ENCODE measurements at places on chromosomes 6 and 20.

GRCh38 chr20:44734938-44735337, 10.7 kb upstream of the KCNK15 start:
- no peak for DNase-seq

DNA sequence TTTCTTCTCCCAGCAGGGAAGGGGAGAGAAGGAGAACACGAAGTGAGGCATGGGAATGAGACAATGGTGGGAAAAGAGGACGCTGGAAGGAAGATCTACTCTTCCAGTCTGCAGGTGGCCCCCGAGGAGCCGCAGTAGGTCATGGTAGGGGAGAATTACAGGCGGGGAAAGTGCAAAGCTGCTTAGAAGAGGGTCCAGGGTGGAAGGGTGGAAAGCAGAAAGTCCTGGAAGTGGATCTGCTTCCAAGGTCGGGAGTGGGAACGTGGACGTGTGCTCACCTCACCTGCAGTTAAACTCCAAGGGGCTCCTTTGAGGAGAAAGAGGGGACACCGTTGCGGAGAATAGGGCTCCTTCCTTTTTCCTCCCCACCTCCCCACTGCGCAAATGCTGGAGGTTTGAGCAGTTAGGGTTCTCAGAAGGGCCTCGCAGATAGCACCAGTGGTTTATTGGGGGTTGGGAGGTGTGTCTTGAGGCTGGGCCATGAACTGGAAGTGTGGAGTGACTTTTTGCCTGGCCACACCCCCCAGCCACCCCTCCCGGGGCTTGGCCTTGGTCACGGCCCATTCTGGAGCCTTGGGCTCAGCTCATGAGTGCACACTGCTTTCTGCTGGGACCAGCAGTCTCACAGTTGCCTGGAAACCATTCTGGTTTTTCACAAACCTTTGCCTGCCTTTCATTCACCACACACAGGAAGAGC, 100.4 kb upstream of the MLN start:
- DNase-seq: no peak

DNA sequence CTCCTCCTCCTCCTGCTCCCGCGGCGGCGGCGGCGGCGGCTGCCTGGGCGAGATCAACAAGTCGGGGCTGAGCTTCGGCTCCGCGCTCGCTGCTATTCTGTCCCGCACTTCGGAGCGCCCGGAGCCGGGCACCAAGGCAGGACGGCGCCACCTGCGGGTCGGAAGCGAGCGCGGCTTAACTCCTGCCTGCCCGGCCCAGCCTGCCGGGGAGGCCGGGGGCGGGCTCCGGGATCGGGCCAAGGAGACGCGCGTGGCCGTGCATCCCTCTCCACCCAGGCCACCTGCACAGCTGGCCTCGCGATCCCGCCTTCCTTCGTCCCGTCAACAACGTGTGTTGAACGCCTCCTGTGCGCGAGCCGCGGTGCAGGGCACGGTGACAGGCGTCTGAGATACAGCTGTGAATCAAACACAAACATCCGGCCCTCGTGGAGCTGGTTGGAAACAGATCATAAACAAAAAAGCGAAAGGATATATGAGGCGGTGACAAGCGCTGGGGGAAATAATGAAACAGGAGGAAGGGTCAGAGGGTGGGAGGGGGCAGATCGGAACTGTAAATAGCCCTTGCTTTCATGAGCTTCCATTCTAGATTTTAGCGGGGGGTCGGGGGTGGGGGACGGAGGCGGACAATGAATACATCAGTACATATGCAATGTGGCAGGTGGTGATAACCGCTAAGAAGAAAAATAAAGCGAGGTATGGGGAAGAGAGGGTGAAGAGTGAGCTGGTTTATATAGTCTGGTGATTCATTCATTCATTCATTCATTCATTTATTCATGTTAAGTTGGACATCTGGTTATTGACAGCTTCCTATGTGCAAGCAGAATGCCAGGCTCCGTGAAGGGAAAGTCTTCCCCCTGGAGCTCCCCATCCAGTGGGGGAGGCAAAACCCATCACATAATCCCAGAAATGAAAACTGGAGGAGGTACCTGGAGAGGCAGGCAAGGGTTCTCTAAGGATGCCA, 2.0 kb upstream of the KCNB1 start:
- DNase-seq: peak; percentile 36

- no peak for DNase-seq
These were observed 6.6 kb downstream of the SLC52A3 start for GRCh38 chr20:761418-762381.

GRCh38 chr20:57006411-57007170, 259.9 kb downstream of the BMP7 start:
- peak; percentile 24 for DNase-seq

DNA sequence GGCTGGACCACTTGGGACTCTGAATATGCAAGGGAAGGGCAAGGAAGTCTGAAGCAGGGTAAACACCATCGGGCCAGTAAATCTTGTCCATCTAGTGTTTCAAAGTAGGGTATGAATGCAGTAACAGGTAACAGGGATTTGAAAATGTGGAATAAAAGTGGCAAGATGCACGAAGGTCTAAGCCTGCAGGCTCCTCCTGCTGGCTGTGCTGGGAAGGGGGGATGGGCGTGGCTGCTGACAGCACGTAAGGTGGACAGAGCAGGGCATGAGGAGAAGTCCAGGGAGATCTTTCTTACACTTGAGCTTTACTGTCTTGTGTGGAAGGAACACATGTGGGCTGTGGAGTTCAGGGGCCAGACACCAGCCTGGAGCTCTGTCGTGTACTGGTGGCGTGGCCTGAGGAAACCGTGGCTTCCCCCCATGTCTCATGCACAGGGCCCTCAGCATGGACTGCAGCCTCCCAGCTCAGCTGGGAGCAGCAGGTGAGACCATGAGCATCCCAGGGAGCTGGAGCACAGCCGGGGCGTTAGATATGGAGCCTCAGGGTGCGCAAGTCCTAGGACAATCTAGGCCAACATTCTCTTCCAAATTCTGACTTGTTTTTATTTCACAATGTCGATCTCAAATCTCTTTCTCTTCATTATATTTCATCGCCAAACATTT, 84.5 kb downstream of the SLC22A23 start:
- no peak for DNase-seq

DNA sequence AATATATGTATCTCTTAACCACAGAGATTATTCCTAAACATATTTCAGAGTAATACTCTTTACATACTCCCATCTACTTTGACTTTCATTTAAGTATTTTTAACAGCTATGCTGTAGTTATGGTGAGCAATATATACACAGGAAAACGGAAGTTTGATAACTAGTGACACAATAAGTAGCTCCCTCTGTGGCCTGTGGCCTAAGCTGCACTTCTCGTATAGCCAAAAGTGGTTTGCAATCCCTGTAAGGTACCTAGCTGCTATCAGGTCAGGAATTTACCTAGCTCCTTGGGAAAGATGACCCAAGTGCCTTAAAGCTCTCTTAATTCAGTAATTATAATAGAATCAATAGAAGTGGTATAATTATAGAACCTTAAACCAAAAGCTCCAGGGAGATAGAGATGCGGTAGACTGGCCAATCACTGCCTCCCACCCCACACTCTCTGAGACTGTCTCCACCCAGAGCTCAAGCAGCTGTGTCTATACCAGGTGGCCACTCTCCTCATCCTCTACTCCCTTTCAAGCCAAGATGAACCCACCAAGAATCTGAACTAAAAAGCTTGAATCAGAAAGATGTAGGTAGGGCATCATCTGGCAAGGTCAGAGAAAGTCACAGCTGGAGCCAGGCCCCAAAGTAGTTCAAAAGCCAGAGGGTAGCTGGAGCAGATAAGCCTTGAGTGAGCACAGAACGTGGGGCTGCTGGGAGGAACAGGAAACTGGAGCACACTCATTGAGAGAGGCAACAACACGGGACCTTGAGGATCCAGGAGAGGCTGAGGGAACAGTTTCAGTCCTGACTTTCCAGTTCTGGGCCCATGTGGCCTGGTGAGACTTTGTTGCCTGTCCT, 84.9 kb upstream of the ASF1A start:
- DNase-seq: no peak

GRCh38 chr6:74073429-74073828, 377.4 kb downstream of the CD109 start:
- DNase-seq: no peak

- peak; percentile 33 for DNase-seq
These were observed 38.4 kb upstream of the SPTLC3 start for GRCh38 chr20:12970372-12970821.

DNA sequence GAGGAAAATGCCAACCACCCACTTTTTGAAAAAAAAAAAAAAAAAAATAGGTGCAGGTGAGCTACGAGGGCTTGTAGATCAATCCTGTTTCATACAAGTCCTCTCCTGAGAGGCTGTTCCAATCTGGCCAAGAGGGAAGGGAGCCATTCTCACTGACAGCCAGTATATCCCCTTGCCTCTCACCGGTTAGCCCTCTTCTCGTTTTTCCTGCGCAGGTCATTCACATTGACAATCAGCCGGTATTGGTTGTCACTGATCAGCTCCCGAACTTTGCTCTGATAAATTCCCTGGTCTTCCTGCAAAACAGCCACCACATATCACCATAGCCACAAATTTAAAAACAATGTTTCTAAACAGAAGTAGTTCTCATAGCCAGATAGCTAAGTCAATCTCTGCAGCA, 1.4 kb downstream of the MCM3 start:
- DNase-seq: no peak

GRCh38 chr6:34459899-34460593, 5.8 kb upstream of the PACSIN1 start:
- DNase-seq: no peak

GRCh38 chr20:52840041-52840440, 132.1 kb upstream of the TSHZ2 start:
- no peak for DNase-seq

DNA sequence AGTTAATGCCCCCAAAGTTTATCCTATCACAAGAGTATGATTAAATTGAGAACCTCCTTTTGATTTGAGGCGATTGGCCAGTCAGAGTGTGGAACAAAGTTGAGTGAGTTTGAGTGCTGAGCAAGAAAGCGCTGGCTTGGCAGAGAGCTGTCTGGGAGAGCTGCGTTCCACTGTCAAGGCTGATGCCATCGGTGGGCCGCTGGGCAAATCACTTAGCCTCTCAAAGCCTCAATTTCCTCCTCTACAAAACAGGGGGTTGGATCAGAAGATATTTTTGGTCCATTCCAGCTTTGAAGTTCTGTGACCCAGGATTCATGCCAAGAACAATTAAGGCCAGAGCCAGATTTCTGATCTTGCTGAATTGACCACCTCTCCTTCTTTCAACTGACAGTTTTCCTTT, 60.2 kb downstream of the TMEM242 start:
- no peak for DNase-seq

DNA sequence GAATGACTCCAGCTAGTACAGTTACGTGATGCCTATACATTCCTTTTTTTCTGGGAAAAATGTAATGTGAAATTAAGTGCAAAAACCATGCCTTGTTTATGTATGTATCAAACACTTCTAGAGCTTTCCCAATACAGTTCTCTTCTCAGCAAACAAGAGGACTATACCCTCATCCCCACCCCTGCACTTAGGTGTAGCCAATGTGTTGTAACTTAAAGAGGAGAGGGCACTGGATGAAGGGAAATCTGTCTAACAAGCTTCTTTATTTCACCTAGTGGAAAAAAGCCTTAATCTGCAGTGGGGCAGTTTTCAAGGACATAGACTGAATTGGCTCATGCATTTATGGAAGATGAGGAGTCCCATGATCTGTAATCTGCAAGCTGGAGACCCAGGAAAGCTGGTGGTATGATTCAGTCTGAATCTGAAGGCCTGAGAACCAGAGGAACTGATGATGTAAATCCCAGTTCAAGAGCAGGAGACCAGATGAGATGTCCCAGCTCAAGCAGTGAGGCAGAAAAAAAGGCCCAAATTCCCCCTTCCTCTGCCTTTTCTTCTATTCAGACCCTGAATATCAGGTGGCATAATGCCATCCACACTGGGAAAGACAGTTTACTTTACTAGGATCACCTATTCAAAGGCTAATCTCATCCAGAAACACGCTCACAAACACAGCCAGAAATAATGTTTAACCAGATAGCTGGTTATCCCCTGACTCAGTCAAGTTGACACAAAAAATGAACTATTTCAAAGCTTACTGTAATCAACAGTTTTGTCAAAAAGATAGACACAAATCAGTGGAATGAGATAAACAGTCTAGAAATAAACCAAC, 25.8 kb upstream of the SLC17A3 start:
- DNase-seq: no peak

- DNase-seq: peak; percentile 59
These were observed 221.6 kb downstream of the OGFRL1 start for GRCh38 chr6:71510057-71510713.

DNA sequence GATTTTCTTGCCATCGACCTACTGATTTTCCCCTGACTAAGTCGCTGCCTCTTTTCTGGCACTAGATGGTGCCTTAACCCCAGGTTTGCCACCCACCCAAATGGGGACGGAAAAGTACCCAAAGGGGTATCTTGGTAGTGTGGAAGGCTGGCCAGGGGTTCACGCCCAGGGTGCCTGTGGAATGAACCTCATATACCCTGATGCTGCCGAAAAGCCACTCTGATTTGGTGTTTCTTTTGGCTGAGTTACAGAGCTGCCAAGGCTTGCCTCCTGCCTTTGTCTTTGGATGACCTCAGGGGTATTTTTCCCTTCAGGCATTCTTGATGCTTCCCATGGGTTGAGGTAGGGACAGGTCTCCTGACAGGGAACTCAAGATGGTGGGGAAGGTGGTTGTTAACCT, 78.1 kb downstream of the MAP3K7 start:
- DNase-seq: no peak

GRCh38 chr6:148316308-148316707, 26.3 kb upstream of the SASH1 start:
- no peak for DNase-seq

GRCh38 chr6:168599118-168599494, 158.1 kb downstream of the SMOC2 start:
- no peak for DNase-seq

DNA sequence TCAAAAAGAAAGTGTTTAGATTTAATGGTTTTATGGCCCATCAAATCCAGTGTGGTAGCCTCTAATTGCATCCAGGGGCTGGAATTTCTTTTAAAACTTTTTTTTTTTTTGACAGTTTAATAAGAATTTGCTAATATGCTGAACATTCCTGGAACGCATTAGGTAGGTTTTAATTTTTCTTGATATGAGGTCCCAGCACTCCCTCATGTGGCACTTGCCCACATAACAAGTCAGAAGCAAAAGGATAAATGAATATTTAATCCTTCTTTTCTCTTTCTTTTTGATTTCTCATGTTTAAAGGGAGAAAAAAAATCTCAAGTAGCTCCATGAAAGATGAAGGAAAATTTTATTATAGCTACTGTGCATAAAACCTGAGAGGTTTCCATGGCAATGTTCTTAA, 13.5 kb downstream of the HAO1 start:
- peak; percentile 18 for DNase-seq

DNA sequence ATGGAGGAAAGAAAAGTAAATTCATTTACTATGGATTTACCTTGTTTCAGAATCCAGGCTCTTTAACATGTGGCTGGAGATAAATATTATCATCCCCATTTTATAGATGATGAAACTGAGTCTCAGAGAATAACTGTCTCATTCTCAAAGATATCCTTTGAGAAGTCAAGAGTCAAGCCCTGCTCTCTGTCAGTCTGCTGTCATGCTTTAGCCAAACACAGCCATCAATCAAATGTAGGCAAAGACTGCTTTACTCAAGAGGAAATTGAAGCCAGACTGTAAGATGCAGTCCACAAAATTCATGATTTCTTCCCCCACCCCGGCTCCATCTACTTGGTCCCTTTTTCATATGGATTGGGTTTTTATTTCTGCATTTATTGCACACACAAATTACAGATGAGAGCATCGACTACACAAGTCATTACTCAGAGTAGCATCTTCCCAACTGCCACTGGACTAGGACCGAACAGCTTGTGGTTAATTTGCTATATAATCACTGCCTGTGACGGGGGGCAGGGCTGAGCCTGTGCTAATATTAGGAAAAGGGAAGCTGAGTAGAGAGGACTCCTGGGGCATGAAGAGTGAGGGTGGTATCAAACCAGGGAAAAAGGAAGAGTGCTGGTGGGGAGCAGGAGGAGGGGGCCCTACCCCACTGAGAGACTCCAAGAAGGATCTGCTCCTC, 102.7 kb upstream of the TOP1 start:
- no peak for DNase-seq

All from fibroblast of skin of left quadriceps (primary cell).